C1 segment of cervical spinal cord (tissue), 14 donors: ENCODE measurements at places on chromosomes 1 and 21.

DNA sequence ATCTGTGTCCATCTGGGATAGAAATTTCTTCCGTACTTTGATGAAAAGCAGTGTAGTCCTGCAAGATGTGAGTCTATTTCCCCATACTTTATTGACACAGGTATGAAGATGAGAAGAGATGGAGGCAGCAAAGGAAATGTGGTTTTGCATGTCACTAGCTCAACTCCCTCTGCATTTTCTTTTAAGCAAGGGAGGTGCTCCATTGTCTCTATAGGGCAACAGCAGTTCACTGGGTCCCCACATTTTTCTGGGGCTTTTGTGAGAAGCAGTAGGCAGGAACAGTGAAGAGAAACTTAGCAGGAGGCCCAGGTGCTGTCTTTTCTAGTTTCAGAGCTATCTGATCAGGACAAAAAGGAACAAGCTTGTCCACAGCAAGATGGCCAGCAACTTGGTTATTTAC is 37.1 kb downstream of the C21orf91 start:
- no peak for DNase-seq

DNA sequence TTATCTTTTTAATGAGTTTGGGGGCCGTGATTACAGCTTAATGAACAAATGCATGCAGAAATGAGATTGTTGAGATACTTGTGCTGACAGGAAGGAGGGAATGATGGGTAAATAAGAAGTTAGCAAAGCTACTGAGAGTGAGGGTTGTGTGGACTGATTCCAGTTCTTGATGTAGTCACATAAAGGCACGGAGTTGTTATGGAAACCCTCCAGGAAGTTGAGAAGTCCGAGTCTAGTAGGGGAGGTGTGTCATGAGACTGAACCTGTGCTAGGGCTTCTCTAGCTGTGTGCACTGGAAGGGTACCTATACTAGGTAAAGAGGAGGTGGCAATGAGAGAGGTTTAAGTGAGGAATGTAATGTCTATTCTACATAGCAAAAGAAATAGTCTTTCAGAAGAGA is 475.7 kb downstream of the USP25 start:
- DNase-seq: no peak

DNA sequence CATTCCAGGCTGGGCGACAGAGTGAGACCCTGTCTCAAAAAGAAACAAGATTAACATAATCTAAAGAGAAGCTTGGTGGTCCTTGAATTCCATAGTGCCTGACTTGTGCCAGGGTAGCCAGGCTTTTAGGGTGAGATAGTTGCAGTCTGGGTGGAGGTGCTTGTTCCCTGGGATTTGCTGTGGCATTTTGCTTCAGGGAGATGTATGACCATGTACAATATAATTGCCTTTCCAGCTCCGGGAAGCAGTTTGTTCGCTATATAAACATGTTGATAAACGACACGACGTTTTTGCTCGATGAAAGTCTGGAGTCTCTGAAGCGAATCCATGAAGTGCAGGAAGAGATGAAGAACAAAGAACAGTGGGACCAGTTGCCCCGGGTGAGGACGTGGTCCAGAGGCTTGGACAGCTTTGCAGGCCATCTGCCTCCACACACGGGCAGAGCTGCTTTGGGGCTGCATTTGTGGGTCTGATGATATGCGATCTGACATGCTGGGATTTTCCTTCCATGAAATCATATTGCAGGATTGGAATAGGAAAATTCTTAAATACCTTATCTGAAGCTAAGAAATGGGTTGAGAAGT is 49.4 kb upstream of the KIF1B start:
- peak; percentile 28 for DNase-seq

DNA sequence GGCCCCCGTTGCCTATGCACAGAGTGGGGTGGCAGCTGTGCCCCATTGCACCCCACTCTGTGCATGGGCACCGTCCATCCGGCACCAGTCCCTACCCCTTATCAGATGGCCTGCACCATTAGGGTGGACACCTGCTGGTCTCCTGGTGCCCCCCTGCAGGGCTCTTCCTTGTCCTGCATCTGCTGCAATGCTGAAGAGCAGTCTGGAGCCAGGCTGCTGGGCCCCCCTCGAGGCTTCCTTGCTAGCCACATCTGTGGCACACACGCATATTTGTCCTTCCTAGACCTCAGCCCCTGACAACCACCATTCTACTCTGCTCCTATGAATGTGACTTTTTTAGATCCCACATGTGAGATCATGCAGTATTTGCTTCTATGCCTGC is 56.4 kb downstream of the COL18A1 start:
- DNase-seq: no peak

DNA sequence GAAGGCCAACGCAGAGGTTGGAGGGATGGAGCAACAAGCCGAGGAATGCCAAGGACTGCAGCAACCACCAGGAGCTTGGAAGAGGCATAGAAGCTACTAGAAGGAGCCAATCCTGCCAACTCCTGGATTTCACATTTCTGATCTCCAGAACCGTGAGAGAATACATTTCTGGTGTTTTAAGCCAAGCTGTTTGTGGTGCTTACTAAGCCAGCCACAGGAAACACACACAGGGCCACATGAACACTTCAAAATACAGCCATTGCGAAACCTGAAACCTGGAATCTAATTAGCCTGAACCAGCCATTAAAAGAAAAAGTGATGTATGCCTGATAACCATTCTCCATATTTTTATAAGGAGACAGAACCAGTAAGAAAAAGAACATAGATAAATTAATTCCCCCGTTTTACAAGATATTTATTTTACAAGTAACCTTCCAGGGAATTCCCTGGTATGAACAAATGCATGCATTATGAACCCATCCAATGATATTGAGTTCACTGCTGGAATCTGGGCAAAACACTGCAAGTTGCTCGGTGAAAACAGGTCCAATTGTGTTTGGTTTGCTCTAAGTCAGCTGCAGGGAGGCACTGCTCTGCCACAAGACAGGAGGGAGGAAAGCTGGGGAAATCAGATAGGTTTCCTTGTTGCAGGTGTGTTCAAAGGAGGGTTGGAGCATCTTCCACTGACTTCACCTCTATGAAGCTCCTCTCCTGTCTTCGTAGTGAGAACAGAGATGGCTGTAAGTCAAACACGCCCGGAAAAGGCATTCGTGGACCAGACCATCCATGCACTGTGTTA is 70.2 kb downstream of the ETS2 start:
- DNase-seq: no peak

DNA sequence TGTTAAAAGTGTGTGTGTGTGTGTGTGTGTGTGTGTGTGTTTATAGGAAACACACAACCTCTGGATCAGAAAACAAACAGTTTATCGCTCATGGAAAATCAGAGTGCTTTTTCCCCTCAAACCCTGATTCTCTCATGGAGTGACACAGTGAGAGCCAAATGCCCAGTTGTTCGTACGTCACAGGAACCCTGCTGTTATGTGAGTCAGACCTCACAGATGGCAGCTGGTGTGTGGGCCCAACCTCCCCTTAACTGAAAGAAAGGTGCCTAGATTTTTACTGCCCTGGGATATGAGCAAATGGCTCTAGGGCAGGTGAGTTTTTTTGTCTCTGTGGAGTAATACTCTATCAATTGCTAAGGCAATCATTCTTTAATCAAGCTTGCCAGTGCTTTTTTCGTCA is 1788.1 kb downstream of the BRINP3 start:
- no peak for DNase-seq

DNA sequence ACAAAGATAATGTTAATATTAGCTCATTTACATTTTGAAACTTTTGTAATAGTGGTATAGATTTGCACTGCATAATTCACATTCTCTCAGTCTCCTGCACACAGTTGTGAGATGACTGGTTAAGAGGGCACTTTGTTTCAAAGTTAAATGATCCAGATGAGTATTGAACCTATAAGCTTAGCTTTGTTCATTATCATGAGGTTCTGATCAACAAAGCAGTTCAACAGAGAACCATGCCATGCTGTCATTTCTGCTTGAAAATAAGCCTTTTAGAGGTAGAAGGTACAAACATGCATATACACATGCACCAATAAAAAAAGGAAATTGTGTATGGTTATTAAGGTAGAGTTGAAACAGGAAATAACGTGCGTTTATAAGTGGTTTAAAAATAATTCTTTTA is 4.8 kb downstream of the RAP1A start:
- DNase-seq: no peak

DNA sequence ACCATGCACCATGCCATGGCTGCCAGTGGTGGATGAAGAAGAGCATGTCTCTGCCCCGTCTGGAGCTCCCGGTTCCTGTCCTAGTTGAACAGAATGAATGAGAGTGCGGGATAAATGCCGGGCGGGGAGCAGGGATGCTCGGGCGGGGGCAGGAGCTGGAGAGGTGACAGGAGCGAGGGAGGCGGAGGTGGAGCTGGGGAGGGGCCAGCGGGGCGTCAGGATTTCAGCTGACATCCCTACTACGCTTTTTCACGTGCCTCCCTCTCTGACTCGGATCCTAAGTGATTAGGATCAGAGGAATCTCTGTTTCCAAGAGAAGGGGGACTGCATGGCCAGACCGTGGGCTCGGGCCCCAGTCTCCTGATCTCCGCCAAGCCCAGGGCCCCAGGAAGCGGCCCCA is 47.3 kb downstream of the TP73 start:
- DNase-seq: no peak

- no peak for DNase-seq
These were observed 230.3 kb downstream of the DISC1 start for GRCh38 chr1:231856894-231857293.

GRCh38 chr1:21532992-21533534 is 23.8 kb downstream of the ALPL start:
- DNase-seq: no peak

GRCh38 chr1:29096231-29096886 is 27.3 kb downstream of the TMEM200B start:
- no peak for DNase-seq

DNA sequence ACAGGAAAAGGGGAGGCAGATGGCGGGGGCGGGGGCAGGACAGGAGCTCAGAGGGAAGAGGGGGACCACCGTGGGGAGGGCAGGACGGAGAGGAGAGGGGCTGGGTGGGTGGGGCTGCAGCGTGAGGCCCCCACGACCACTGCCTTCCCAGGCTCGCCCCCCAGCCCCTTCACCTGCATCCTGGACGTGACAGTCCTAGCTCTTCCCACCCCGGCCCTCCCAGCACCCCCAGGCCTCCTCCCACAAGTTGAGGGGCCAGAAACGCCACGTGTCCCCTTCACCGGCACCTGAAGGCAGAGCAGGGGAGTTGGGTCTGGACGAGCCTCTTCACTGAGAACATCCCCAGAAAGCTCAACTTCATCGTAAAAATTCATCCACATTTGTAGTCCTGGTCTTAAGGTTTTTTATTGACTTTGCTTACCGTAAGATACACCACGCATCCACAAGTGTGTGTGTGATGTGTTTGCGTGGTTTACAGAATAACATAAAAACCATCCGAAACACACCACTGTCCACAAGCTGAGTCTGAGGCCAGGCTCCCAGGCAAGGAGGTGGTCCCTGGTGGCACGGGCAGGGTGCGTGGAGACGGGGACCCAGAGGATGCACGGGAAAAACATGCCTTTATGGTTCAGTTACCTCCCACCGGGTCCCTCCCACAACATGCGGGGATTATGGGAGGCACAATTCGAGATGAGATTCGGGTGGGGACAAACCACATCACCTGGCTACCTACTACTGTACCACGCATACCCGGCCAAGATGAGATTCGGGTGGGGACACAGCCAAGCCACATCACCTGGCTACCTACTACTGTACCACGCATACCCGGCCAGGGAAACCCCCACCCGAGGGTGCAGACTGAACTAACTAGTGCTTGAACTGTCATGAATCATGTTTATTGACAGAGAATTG is 13.9 kb upstream of the COL18A1 start:
- no peak for DNase-seq

GRCh38 chr1:19921310-19921709 is 2.1 kb downstream of the PLA2G2E start:
- DNase-seq: no peak

DNA sequence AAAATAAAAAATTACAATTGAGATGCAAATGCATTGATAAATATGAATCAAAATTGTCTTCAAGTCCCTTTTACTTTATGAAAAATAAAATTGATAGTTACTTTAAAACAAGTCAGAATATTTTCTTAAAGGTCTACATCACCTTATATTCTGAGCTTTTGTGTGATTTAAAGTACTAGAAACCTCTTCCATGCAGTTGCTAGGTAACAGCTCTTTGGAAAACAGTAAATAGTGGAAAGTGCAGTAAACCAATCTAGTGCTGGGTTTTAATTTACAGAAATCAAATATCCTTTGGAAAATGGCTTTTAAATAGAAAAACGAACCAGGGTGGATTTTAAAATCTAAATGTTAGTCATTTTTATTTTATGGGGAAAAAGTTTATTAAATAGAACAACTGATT is 227.9 kb downstream of the KCNT2 start:
- no peak for DNase-seq

- no peak for DNase-seq
These were observed 326.3 kb upstream of the PKN2 start for GRCh38 chr1:88357729-88358128.

GRCh38 chr1:11752359-11753088 is 9.5 kb upstream of the C1orf167 start:
- DNase-seq: no peak

DNA sequence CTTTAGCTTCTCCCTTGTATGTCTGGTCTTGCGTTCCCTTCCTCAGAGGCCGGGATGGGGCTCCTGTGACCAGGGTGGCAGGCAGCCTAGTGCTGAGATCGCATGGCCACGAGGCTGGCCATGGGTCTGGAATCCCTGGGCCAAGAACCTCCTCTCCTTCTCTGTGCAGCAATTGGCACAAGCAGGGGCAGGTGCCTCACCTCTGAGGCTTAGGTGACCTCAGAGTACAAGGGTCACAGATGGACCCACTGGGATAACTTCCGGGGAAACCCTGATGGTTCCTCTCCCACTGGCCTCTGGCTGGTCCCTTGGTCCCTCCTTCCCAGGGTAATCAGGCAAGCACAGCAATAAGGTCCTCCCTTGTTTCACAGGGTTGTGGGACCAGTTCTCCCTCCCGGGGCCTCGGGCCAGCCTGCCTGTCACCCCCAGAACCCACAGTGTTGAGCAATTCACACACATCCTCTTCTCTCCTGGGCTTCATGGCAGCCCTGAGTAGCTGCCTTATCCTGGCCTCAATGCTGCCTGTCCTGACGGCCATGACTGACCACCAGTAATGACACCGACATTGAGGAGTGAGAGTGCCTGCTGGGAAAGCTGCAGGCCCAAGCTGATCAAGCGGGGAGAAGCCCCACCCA is 38.6 kb downstream of the BMP8A start:
- DNase-seq: no peak
